ENCODE measurements at places on chromosomes 2 and 18.

GRCh38 chr2:226187616-226188015 lies 612.0 kb downstream of the IRS1 start:
- DNase-seq, result no peak

DNA sequence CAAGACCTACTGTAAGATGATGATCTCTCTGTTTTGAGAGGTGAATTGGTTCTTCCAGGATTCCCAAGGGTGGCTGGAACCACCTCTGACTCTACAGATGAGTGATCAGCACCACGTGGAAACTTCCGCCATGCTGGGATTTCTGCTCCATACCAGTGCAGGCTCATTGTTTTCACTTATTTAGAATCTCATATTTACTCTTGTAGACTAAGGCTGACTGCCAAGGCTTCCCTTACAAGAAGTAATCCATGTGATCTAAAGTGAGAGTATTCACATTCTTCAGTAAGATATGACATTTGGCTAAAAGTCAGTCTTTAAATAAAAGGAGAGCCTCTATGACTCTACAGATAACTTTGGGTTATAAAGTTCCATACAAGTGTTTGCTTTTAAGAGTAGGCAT lies 322.9 kb upstream of the RAB12 start:
- no peak for DNase-seq

DNA sequence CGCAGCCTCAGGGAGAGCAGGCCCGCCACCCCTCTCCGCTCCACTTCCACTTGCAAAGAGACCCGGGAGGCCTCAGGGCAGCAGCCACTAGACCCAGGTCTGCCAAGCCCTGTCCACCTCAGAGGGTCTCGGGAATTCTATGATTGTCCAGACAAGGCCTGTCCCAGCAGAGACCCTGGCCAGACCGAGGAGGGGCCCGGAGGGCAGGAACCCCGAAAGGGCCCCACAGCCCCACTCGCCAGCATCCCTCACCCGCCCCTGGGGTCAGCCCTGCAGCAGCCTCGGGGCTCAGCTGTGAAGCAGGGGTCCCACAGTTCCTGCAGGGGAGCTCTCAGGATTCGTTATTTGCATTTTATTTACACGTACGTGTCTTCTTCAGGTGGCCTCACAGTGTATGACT lies 269.5 kb downstream of the EIPR1 start:
- no peak for DNase-seq

- no peak for DNase-seq
These were observed 82.2 kb upstream of the HDAC4 start for GRCh38 chr2:239482778-239483712.

DNA sequence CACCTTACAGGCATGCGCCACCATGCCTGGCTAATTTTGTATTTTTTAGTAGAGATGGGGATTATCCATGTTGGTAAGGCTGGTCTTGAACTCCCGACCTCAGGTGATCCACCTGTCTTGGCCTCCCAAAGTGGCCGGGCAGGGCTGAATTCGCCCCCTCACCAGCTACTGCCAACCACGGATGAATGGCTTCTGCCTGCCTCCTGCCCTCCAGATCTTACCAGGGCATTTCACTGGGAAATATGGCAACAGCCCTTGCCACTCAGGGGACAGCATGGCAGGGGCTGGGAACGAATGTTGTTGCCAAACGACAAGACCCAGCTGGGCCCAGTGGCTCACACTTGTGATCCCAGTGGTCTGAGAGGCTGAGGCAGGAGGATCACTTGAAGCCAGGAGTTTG lies 1.8 kb upstream of the ALPP start:
- DNase-seq, result no peak

- DNase-seq, result no peak
These were observed 62.9 kb downstream of the AQP4 start for GRCh38 chr18:26802330-26803200.

GRCh38 chr2:203379156-203379555 lies 51.0 kb downstream of the ABI2 start:
- no peak for DNase-seq

GRCh38 chr18:6871566-6871965 lies 142.1 kb downstream of the ARHGAP28 start:
- no peak for DNase-seq

GRCh38 chr2:142445551-142446072 lies 314.8 kb upstream of the LRP1B start:
- no peak for DNase-seq

GRCh38 chr2:203461746-203462145 lies 73.4 kb downstream of the RAPH1 start:
- no peak for DNase-seq
